ENCODE measurements at places on chromosomes 3 and 15.
A peak's percentile ranks its signal among the peaks of the same experiment; 100 is the strongest.

DNA sequence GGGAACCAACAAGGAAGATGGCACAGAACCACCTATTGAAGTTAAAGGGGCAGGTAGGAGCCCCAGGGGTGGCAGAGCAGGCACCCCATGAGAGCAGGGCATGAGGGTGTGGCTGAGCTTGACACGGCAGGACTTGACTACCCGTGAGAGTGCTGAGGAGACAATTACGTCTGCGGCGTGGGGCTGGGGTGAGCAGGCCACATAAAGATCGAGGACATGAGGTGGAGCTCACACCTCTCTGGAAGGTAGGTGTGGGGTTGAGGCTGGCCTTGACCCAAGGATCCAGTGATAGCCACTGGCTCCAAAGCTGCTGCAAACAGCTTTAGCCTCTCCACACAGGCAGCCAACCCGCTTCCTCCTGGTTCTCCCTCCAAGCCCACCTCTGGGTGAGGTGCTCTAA lies 64.5 kb downstream of the PCSK6 start:
- DNase-seq, result no peak

- no peak for DNase-seq
These were observed 527.9 kb upstream of the TBL1XR1 start for GRCh38 chr3:177725165-177725564.

- DNase-seq, result peak; percentile 27
These were observed 9.5 kb downstream of the SEC22C start for GRCh38 chr3:42572278-42572677.

GRCh38 chr3:55042591-55042990 lies 114.7 kb upstream of the LRTM1 start:
- DNase-seq, result no peak

- peak; percentile 59 for DNase-seq
These were observed 8.6 kb downstream of the CLEC3B start for GRCh38 chr3:45034612-45035252.

- DNase-seq, result no peak
These were observed 44.1 kb upstream of the XCR1 start for GRCh38 chr3:46071222-46071858.

GRCh38 chr3:185282696-185283373 lies 29.0 kb upstream of the EHHADH start:
- DNase-seq, result peak; percentile 96

DNA sequence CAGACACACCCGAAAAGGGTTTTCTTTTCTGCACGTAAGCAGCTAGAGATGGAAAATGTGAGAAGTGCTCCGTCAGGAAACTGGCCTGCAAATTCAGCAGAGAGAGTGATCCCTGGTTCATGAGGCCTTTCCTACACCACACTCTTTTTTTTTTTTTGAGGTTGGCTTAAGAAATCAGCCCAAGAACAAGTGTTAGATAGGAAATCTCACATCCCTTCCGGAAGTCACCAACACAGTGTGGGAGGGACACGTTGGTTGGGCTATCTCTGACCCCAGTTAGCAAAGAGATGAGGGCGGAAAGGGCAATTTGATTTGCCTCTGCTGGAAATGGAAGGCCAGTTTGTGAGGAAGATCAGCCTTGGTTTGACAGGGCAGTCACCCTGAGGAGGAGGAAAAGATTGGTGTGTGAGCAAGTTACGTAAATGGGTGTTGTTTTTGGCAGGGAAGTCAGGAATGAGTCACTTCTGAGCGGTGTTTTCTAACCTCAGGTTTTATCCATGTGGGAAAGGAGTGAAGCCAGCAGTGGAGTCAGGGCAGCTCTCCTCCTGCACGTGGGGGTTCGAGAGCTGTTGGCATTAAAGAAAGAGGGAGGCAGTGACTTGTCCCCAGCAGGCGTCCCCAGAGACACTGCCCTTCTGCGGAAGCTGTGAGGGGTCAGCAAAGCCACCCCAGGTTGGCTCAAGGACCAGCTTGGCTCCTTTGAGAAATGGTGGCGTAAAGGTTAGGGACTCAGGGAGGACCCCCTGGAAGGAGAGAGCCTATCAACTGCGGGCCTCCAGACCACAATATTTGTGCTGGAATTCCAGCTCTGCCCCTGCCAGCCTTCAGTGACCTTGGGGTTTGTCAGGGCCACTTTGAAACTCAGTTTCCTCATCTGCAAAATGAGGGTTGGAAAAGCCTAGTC lies 237.6 kb upstream of the BHLHE40 start:
- DNase-seq, result peak; percentile 66

- DNase-seq, result no peak
These were observed 50.3 kb downstream of the IL1RAP start for GRCh38 chr3:190564175-190564574.

GRCh38 chr15:29870495-29871151 lies 48.4 kb upstream of the TJP1 start:
- no peak for DNase-seq
